A549 treated with RU486 at 1 μM for 4 hours (cell line): ENCODE measurements at places on chromosomes 1 and 21. TPM values are rescaled to one million over a fixed set of nuclear protein-coding genes. Genes with fewer than 3 reads are reported as not detected.

The SMPDL3B gene
- 1.2 to 1.5 TPM (median 1.3 TPM) in 5 replicates for total RNA-seq

The MFAP2 gene
- 0.21 to 0.53 TPM (median 0.45 TPM) in 4 of 5 replicates, not detected in the other for total RNA-seq

The TCP10L gene
- 0.35 to 1.2 TPM (median 0.70 TPM) in 5 replicates for total RNA-seq

The FRRS1 gene
- 1.5 to 2.3 TPM (median 2.0 TPM) in 5 replicates for total RNA-seq

The LCE1E gene
- 0.14 TPM in 1 of 5 replicates, not detected in the others for total RNA-seq

The GBP5 gene
- total RNA-seq = not detected in 5 replicates

The TNFRSF9 gene
- total RNA-seq = 3.0 to 4.1 TPM (median 3.3 TPM) in 5 replicates

The CELA2B gene
- not detected in 5 replicates for total RNA-seq

The CENPF gene
- total RNA-seq = 68.6 to 105 TPM (median 85.6 TPM) in 5 replicates

The S1PR1 gene
- 0.06 to 0.14 TPM (median 0.07 TPM) in 3 of 5 replicates, not detected in the others for total RNA-seq

The KTI12 gene
- 15.2 to 21.1 TPM (median 17.9 TPM) in 5 replicates for total RNA-seq

The CYP4A11 gene
- not detected in 5 replicates for total RNA-seq

The LINGO4 gene
- total RNA-seq = not detected in 5 replicates

The CRNN gene
- not detected in 5 replicates for total RNA-seq

The CD164L2 gene
- total RNA-seq = not detected in 5 replicates

The SLC9C2 gene
- not detected in 5 replicates for total RNA-seq

The HPDL gene
- total RNA-seq = 3.6 to 6.2 TPM (median 4.7 TPM) in 5 replicates

The GJB5 gene
- total RNA-seq = 0.07 TPM in 1 of 5 replicates, not detected in the others

The CELA3B gene
- not detected in 5 replicates for total RNA-seq

The XPR1 gene
- 13.9 to 28.6 TPM (median 23.5 TPM) in 5 replicates for total RNA-seq

The CAMSAP2 gene
- total RNA-seq = 14.6 to 26.9 TPM (median 21.3 TPM) in 5 replicates

The AGL gene
- 1.5 to 3.6 TPM (median 3.5 TPM) in 5 replicates for total RNA-seq

The GPN2 gene
- 19.0 to 32.4 TPM (median 28.6 TPM) in 5 replicates for total RNA-seq

The LAPTM5 gene
- total RNA-seq = 0.13 to 0.16 TPM (median 0.15 TPM) in 5 replicates

The LRRN2 gene
- total RNA-seq = 13.6 to 21.1 TPM (median 15.6 TPM) in 5 replicates

The EFNA3 gene
- 3.0 to 5.4 TPM (median 3.9 TPM) in 5 replicates for total RNA-seq

The BRINP2 gene
- 0.03 to 0.43 TPM (median 0.12 TPM) in 5 replicates for total RNA-seq

The SLC44A5 gene
- 0.05 to 0.19 TPM (median 0.06 TPM) in 3 of 5 replicates, not detected in the others for total RNA-seq

The TXLNA gene
- total RNA-seq = 27.5 to 31.0 TPM (median 28.7 TPM) in 5 replicates

The SPAG17 gene
- not detected in 5 replicates for total RNA-seq

The DDAH1 gene
- total RNA-seq = 5.1 to 7.9 TPM (median 6.6 TPM) in 5 replicates

The TRABD2B gene
- 0.34 to 0.94 TPM (median 0.54 TPM) in 5 replicates for total RNA-seq

The SLC9A1 gene
- total RNA-seq = 10.3 to 14.0 TPM (median 13.7 TPM) in 5 replicates

The EPHA8 gene
- total RNA-seq = 0.06 to 0.07 TPM in 2 of 5 replicates, not detected in the others

The RGS16 gene
- total RNA-seq = 0.17 to 0.37 TPM (median 0.34 TPM) in 5 replicates

The INAVA gene
- 29.7 to 46.4 TPM (median 37.9 TPM) in 5 replicates for total RNA-seq

The S100A5 gene
- total RNA-seq = 0.42 to 1.1 TPM (median 0.57 TPM) in 5 replicates

The SYPL2 gene
- 0.06 to 0.13 TPM (median 0.10 TPM) in 4 of 5 replicates, not detected in the other for total RNA-seq

The GNG12 gene
- 30.4 to 77.8 TPM (median 66.4 TPM) in 5 replicates for total RNA-seq

The C1orf21 gene
- total RNA-seq = 7.4 to 11.2 TPM (median 9.1 TPM) in 5 replicates

The PLA2G2D gene
- total RNA-seq = not detected in 5 replicates

The CDCA8 gene
- total RNA-seq = 46.5 to 51.6 TPM (median 50.2 TPM) in 5 replicates

The GBP1 gene
- 0.08 to 0.34 TPM (median 0.12 TPM) in 4 of 5 replicates, not detected in the other for total RNA-seq

The SYT6 gene
- total RNA-seq = 0.29 to 0.72 TPM (median 0.49 TPM) in 5 replicates

The TEDDM1 gene
- not detected in 5 replicates for total RNA-seq

The OR6K3 gene
- not detected in 5 replicates for total RNA-seq

The POLR3C gene
- total RNA-seq = 34.2 to 40.4 TPM (median 36.4 TPM) in 5 replicates

The TOMM20 gene
- 113 to 135 TPM (median 123 TPM) in 5 replicates for total RNA-seq

The ENO1 gene
- 2,818 to 3,046 TPM (median 2,853 TPM) in 5 replicates for total RNA-seq

The ANKRD65 gene
- not detected in 5 replicates for total RNA-seq

The KCNC4 gene
- total RNA-seq = 2.3 to 4.7 TPM (median 3.1 TPM) in 5 replicates

The ADAM15 gene
- total RNA-seq = 52.7 to 85.0 TPM (median 72.2 TPM) in 5 replicates
